Left cardiac atrium (tissue), 4 donors: ENCODE measurements at places on chromosomes 5 and 9.

DNA sequence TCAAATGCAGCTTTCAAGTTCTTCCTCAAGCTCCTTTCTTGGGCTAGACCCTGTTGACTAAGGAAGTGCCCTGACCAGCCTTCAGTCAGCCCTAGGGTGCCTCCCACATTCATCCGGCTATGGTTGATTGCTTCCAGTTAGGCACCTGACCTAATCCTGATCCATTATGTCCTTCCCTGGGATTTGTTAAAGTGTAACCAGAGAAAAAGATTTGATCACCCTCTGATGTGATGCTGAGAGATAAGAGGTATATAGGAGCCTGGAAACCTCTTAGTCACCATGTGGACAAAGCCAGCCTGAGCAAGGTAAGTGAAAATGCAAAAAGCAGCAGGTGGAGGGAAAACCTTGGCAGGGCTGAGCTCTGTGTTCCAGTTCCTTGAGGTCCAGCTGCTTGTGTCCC is 178.8 kb upstream of the ERCC6L2 start:
- DNase-seq = no peak

DNA sequence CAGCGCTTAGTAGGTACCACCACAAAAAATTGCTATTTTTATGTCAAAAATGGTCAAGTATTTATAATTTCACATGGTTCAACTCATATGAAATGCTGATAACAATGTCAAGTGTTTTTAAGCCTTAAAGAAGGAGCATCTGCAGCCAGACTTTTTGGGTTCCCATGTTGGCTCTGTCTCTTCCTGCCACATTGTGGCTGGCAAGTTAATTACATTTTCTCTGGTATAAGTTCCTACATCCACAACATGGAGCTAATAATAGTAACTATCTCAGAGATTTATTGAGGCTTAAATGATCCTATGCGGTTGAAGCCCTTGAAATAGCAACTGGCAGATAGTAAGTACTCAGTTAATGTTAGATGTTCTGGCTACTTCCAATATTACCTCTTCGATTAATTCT is 5.4 kb downstream of the ATP10B start:
- DNase-seq = no peak

- no peak for DNase-seq
These were observed 90.0 kb downstream of the RMI1 start for GRCh38 chr9:84070590-84070989.

DNA sequence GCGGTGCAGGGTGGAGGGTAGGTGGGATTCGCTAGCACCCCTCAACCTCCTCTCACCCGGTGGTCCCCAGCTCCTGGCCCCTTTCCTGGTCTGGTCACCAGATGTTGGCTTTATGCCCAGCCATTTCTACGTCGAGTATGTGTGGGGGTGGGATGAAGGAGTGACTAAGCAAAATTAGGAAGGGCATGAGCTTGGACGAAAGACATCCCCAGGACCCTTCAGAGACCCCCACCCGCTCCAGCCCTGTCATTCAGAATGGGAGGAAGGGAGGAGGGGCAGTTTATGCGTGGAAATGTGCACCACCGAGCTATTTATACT is 742 bp downstream of the BHMT2 start:
- DNase-seq = peak; percentile 28

GRCh38 chr5:140328036-140328764 is 18.2 kb downstream of the HBEGF start:
- DNase-seq = no peak

GRCh38 chr5:87127956-87128687 is 139.6 kb upstream of the RASA1 start:
- no peak for DNase-seq

DNA sequence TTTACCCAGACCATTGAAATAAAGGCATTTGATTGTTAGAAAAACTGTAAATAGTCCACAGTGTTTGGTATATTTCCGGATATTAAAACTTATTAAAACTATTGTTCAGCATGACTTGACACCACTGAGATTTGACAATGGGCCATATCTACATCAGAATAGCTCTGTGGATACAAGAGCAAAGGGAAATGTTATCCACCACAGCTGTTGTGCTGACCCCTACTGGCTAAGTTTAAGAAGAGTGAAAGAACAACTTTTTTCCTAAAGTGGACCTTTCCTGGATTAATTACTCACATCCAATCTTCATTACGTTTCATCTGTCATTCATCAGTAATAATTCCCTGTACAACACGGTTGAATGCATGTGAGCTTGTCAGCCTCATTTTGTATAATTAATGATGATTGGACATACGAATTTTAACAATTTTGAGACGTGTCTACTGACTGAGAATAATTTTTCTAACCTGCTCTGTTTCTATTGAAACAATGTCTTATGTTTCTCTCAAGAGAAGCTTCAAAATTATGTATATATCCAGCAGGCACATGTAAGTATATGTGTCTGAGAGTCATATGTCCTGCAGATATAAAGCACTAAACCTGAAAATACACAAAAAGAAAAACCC is 1952.6 kb downstream of the MAT2B start:
- DNase-seq = no peak
